ENCODE measurements at places on chromosomes 6 and 20.

DNA sequence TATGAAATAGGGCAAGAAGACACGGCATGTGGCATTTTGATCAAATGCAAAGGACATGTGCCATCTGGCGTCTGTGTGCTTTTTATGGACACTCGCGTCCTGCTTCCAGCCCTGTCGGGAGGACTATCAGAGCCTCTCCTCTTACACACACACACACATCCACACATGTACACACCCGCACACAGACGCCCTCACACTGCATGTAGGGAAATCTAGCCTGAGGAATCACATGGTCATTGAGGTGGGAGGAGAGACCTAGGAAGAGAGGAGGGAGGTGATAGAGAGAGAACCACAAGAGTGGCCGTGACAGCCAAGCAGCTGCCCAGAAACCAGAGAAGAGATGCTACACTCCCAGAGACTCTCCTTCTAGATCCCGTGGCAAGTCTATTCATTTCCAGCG is 105.9 kb upstream of the CDYL start:
- DNase-seq = no peak

- DNase-seq = no peak
Measured at GRCh38 chr6:167245591-167245990, 45.5 kb upstream of the UNC93A start.

- DNase-seq = no peak
Measured at GRCh38 chr20:62840244-62841197, 21.1 kb downstream of the TCFL5 start.

- no peak for DNase-seq
Measured at GRCh38 chr20:58612121-58612691, 38.9 kb upstream of the STX16 start.

DNA sequence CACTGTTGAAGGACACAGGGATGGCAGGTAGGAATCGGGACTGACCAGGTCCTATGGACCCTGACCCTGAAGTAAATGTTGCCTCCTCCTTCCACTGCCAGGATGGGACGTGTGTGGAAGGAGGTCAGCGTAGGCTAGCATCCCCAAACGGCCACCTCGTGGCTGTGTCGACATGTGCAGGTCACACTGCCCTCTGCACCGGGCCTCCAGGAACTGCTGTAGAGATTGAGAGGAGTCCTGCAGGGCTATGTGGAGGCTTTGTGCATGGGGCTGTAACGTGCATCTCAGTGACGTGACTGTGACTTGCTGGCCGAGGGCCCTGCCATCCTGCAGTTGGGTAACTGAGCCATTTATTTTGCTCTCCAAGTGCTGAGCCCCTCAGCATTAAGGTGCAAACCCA is 149.5 kb downstream of the PHACTR3 start:
- no peak for DNase-seq

DNA sequence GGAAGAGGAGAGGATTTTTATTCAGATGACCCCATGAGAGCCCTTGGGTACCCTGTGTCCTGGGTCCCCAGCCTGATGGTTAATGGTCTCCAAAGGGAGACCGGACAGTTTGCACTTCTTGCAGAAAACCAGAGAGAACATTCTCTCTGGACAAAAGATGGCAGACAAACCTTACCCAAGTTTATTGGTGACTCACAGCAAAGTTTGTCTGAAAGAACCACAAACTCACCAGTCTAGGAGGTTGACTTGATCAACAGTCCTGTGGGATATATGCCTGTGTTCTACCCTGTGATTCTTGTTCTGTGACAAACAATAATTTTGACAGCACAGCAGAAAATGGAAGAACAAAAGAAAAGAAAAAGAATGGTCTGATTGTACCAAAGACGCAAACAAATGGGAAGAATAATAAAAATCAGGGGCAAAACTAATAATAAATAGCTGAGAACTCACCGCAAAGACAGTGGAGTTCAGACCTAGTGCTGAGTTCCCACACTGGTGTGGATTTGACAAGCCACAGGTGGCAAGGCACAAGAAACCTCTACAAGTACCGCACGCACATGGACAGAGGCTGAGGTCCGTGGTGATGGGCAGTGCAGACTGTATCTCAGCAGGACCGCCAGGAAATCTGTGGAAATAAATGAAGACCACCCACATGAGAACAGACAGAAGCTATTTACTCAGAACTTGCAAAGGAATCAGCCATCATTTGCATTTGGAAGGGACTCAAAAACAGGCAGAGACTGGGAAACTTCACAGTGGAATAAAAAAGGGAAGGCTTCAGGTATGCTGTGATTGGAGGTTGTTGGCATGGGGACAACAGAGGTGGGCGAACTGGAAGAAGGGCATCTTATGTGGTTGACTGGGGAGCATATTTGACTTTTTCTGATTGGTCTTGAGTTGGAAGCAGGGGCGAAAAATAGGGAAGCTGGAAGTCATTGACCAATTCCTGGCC is 246.3 kb upstream of the RNF24 start:
- DNase-seq = no peak

DNA sequence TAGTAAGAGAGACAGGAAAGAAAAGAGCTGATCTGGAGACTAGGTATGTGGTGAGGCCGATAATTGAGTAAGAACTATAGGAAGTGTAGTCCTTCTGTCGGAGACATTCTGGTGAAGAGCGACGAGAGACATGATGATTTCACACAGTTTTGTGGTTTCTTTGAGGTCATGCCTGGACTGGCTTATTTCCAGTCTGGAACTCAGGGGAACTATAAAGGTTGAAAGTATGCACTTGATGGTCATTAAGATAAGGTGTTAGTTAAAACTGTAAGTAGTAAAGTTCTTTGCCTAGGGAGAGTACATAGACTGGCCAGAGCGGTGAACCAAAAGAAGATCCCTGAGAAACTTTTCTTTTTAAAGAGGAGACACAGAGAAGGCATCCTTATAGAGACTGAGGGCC is 68.8 kb downstream of the RFX6 start:
- no peak for DNase-seq

DNA sequence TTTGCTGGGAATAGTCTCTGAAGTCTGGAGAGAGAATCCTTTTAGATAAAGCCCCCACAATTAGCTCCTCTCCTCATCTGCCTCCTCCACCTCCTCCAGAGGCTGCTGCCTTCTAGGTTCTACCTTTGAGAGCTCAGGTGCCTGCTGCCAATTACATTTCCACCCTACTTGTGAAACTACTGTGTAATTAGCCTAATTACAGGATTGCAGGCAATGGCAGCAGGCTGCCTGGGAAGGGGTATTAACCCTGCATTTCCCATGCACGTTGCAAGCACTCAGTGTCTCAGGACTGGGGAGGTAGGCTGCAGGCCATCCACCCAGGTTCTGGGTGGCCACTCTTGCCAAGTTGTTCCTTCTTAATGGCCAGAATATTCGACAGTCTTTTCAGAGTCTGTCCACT is 215.6 kb upstream of the ZNF217 start:
- DNase-seq = no peak

- DNase-seq = no peak
Measured at GRCh38 chr6:148547110-148547509, 199.7 kb upstream of the UST start.

DNA sequence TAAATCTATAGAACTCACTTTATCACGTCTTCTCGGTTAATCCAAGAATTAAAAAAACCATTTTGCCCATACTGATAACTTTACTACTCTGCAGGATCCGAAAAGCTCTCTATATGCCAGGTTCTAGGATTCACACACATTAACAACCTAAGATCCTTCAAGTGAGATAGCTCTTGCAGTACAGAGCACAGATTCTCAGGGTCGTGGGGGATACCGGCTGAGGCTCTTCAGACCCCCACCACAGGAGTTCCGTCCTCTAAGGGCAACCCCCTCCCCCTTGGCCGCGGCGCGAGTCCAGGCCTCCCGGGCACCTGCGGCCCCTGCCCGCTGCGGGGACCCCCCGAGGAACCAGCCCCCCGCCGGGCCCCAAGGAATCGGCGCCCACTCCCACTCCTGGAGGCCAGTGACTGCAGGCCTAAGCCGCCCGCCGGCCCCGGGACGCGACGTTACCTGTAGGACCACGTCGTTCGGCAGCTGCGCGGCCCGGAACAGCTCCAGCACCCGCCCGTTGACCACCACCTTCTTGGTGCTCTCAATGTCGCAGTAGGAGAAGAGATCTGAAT is 892 bp downstream of the REPS1 start:
- no peak for DNase-seq

All from stimulated activated CD4-positive, alpha-beta T cell treated with anti-CD3 and anti-CD28 coated beads, Interleukin-12 subunit alpha, Interleukin-12 subunit beta, amount 100 ng/mL, for 24 hours (primary cell).